Cerebellum (tissue), 4 donors: ENCODE measurements at places on chromosomes 6 and 20.

DNA sequence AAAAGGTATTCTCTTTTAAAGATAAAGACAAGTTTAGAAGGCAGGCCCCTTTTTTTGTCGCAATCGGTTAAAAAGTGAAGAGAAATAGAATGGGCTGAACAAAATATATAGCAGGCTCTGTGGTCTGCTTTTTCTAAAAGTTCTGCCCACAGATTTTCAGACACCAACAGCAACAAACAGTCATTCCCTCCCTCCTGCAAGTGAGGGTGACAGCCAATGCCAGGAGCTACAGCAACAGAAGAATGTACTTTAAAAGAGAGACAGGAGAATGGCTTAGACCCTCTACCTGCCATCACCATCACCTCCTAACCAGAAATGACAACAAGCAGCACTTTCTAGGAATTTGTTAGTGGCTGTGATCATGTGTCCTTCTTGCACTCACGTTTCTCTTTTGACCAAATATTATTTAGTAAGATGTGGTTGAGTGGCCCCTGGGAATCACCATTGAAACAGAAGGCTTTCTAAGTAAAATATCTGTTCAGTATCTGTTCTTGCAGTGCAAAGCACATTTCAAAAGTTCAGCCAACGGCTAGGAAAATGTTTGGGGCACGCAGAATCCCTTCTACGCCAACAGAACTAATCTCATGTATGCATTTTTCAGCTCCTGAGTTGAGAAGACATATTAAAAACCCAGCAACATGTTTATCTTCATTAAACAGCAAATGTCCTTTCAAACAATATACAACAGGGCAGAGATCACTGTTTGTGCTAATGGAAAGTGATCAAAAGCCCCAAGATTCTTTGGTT lies 248.5 kb downstream of the ATXN1 start:
- DNase-seq = no peak

DNA sequence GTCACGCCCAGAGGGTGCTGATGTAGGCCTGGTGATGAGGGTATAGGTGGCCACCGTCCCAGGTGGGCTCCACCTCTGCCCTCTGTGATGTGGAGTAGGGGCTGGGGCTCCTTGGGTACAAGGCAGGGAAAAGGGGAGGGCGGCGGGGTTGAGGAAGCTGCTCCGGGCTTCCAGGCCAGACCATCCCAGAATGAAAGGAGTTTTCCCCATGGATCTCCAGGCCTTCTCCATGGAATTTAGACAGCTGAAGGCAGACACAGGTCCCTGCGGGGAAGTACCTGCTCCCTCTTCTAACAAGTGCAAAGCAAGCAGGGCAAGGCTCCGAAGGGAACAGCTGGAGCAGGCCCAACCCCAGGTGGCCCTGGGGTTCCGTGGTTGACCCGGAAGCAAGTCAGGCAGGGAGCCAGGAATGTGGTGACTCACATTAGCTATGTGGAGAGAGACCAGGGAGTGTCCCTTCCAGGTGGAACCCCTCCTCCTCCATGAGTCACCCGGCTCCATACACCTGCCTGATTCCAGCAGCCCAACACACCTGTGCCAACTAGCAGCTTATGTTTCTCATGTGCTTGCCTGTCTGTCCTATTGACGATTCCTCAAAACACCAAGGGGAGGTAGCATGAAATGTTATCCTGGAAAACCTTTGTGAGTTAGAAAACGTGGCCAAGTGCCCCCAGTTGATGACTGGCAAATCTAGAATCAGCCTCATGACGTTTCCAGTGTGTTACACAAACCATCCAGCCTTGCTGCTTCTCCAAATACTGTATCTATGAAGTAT lies 59.7 kb upstream of the SNX9 start:
- DNase-seq = no peak

GRCh38 chr20:44765701-44766347 lies 20.2 kb downstream of the KCNK15 start:
- peak; percentile 24 for DNase-seq

GRCh38 chr20:2051946-2052345 lies 49.7 kb upstream of the STK35 start:
- no peak for DNase-seq

- peak; percentile 84 for DNase-seq
Observed at GRCh38 chr20:31835977-31836852, 9.2 kb downstream of the FOXS1 start.

DNA sequence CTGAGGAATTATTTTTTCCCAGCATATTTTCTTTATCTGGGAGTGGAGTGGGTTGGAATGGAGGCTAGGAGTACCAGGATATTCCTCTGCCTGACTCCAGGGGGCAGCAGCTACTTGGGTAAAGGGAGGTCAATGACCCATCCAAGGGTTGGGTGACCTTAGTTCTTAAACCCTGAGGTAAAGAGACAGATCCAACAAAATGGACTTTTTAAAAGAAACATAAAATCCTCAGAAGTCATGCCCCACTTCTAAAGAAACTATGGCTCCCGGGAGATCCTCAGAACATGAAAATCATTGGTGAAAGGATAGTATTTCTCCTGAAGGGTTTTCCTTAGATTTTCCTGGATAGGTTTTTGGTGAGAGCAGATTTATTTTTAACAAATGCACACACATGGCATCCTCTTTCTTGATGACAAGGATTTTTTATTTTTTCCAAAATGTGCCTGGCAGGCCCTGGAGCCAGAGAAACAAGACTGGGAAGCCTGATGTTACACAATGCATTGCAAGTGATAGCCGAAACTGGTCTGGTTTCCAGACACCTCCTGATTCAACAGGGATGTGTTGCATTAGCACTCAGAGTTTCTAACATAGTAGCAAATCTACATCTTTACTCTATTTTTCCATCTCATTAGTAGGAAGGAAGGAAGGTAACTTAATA lies 240.9 kb upstream of the BTBD3 start:
- peak; percentile 60 for DNase-seq

GRCh38 chr20:642398-643174 lies 10.4 kb downstream of the SRXN1 start:
- DNase-seq = no peak

- DNase-seq = no peak
Observed at GRCh38 chr6:80647156-80647555, 540.7 kb downstream of the BCKDHB start.

- DNase-seq = no peak
Observed at GRCh38 chr6:56890683-56891429, 64.1 kb upstream of the BEND6 start.

DNA sequence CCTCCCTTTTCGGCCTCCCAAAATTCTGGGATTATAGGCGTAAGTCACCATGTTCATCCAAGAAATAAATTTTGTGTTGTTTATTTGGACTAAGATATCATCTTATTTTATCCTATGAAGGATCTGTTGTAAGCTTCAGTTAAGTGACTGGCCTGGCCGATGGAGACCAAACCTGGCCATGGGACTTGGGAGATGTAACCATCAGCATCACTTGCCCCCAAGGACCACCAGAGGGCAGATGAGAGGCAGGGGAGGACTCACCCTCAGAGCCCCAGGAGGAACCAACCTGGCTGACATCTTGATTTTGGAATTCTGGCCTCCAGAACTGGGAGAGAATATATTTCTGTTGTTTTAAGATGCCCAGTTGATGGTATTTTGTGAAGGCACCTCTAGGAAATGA lies 266.7 kb downstream of the CDH26 start:
- DNase-seq = no peak

DNA sequence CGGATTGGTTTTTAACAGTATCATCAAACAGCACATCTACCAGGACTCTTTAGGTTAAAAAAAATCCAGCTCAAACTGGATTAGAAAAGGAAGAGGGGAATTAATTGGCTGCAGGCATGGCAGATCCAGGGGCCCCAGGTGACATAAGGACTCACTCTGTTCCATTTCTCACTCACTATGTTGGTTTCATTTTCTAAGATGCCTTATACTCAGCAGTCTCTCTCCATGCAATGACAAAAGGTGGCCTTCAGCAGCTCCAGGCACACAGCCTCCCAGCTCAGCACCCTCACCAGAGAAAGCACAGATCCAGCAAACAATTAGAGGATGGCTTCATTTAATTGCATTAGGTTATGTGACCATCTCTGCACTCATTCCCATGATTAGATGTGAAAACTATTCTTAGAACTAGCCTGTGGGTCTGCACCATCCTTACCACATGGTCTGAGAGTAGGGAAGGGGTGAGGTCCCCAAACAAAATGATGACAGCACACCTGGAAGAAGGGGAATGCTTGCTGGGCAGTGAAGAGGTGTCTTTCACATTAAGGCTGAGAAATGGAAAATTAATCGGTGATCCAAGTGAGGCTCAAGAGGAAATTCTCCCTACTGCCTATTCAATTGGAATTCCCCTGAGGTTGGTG lies 243.1 kb downstream of the CDH26 start:
- DNase-seq = no peak

GRCh38 chr6:108277831-108278230 lies 17.0 kb upstream of the SNX3 start:
- DNase-seq = no peak

- no peak for DNase-seq
Observed at GRCh38 chr6:130575557-130575956, 209.7 kb downstream of the TMEM200A start.

DNA sequence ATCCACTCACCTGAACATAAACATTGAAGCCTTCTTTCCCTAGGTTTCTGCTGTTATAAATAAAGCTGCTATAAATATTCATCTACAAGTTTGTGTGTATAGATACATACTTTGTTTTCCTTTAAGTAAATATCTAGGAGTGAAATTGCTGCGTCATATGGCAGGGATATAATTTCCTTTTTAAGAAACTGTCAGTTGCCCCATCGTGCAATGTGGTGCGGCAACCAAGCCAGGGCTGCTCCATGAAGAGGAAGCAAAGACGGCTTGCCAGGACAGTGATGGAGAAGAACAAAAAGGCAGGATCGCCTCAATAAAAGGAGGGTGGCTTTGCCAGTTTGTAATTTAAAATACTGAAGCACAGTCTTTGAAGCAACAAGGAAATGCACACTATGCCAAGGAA lies 36.6 kb downstream of the CITED2 start:
- DNase-seq = no peak

DNA sequence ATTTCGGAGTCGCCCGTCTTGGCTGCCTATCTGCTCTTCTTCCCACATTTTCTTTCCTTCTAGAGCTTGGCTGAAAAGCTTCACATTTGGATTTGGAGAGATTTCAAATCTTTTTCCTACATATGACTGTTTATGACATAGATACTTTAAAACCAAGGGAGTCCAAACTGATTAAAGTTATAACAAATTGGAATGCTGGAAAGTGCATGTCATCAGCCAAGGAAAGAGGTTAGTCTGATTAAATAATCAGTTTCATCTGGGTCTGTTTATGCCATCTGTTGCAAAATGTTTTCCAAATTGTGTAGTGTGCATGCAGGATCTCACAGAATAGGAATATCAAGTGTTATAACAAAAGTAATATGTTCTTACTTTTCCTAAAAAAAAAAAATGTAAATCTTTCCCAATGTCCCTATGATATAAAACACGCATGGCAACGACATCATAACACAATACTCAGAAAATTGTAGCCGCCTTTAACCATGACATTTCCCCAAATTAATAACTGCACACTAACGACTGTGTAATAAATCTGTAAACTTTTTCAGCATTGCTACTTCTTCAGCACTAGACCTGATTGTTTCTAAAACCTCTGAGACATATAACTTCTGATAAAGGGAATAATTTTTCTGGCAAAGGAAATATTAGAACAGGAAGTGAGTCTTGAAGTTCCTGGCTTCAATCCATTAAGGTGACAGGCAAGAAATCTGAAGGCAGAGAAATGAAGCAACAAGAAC lies 230.2 kb upstream of the FOXQ1 start:
- peak; percentile 47 for DNase-seq

DNA sequence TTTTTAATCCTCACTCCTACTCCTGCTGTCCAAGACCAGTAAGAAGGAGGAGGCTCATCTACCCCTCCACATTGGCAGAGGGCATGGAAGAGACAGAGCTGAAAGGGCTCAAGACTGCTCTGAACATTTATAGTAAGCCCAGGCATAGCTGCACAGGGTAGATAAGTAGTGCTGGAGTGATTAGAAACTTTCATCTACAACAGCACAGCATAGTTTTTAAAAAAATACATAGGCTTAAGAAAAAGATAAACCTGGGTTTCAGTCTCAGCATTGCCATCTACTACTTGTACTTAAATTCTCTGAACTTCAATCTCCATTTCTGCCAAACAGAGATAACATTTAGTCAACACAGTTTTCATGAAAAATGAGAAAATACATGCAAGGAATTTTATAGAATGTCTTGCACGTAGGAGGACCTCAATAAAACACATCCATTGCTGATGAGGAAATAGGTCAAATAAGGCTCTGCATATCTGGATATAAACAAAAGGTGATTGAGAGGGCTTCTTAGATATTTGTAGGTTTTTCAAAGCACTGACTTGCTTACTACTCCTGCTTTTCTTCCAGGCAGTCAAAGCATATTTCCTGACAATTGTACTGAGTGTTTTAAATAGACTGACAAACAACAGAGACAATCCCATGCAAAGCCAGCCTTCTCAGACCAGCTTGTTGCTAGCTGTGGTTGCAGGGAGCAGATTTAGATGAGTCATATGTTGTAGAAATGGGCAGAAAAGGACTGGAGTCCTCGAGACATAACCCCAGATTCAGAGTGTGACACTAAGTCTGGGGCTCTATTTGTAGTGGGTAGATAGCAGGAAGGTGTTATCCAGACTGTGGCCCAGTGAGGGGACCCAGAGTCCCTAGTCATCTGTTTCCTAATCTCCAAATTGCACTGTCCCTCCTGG lies 107.4 kb upstream of the TAB2 start:
- DNase-seq = no peak

GRCh38 chr6:44011350-44011920 lies 115.8 kb downstream of the MRPL14 start:
- DNase-seq = peak; percentile 38

GRCh38 chr20:64057628-64058498 lies 5.1 kb upstream of the TCEA2 start:
- DNase-seq = peak; percentile 85

DNA sequence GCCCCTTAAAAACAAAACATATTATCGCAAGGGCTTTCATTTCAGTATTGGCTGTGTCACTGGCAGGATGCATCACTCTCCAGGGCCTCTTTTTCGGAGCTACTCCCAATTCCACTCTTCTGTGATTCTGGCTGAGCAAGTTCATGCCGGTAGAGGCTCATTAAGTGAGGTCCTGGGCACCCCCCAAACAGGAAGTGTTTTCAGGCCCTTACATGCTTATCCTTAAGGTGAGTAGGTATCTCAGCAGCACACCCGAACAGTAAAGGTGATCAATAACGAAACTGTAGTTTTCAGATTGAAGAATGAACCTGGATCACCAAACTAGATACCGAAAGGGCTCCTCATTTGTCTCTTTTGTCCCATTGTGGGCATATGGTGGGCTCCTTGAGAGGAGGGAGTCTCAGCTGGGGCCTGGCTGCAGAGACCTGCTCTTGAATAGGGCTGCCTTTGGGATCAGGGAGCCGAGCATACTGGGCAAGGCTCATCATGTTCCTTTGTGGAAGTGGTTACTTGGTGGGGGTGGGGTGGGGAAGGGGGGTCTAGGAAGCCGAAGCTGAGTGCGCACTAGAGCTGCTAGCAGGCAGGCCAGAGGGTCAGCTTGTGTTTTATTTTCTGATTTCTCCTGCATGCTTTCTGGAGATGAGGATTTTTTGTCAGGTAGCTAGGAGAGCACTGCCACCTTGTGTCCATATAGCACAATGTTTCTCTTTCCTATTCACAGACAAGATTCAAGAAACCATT lies 65.2 kb downstream of the CDS2 start:
- DNase-seq = peak; percentile 86

- no peak for DNase-seq
Observed at GRCh38 chr6:137210903-137211302, 8.3 kb downstream of the IFNGR1 start.
